ENCODE measurements at places on chromosomes 7 and 10.

DNA sequence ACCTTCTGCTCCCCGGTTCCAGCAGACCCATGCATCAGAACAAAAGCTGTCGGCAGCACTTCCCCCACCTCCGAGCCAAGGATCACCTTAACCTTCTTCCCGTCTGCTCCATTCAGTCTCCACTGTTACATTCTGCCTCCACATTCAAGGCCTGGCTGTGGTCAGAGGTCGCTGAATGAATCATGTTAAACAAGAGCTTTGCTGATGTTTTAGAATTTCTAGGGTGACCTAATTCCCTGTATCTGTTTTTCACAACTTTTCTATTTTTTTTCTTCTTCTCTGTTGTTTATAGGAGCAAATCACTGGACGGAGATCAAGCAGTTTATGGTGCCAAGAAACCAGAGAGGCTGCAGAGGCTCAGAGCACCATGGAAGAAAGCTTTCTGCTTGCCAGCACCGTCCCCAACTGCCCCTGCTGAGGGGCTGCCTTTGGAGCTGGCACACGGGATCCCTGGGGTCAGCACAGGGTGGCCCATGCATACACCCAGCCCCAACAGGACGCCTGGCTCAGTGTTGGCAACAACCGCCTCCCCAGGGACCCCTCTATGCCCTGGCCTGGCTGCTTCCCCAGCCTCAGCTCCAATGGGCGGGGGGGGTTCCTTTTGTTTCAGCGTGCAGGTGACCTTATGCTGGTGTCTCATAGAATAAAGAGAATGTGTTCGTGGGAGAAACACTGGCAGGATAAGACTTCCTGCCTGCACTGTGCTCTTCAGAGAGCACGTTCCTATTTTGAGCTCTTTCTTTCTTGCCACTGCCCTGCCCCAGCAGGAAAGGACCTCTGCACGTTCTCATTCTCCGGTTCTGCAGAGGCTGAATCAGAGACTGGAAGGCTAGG, 182.7 kb upstream of the LYZL2 start:
- no peak for DNase-seq

DNA sequence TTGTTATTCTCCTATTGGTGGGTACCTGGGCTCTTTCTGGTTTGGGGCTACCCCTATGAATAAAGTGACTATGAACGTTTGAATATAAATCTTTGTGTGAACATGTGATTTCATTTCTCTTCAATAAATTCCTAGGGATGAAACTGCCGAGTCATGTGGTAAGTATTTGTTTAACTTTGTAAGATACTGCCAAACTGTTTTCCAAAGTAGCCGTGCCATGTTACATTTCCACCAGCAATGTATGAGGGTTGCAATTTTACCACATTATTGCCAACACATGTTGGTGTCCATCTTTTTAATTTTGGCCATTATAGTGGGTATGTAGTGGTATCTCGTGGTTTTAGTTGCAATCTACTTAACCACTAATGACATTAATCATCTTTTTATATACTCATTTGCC, 94.7 kb downstream of the ZNRF2 start:
- DNase-seq = no peak

- no peak for DNase-seq
These were observed 32.8 kb upstream of the CFAP46 start for GRCh38 chr10:132974886-132975830.

DNA sequence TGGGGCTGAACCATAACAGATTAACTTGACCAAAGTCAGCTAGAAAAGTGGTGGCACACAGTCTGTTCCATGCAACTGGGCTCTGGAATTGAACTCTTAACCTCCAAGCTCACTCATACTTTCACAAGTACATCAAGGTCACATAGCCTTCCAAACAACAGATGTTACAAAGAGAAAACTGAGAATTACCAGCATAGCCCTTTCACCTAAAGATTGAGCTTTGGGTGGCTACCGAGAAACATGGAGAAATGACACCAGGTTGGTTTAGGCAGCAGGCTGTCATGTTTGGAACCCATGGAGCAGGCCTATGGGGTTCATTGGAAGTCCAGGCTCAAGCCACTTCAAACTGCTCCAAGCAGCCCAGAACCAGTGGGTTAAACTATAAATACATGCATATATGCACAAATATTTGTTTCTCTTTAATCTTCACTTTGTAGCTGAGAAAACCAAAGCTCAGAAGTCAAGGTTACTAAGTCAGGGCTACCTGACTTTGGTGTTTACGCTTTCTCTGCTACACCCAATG, 59.1 kb downstream of the MALSU1 start:
- DNase-seq = no peak

DNA sequence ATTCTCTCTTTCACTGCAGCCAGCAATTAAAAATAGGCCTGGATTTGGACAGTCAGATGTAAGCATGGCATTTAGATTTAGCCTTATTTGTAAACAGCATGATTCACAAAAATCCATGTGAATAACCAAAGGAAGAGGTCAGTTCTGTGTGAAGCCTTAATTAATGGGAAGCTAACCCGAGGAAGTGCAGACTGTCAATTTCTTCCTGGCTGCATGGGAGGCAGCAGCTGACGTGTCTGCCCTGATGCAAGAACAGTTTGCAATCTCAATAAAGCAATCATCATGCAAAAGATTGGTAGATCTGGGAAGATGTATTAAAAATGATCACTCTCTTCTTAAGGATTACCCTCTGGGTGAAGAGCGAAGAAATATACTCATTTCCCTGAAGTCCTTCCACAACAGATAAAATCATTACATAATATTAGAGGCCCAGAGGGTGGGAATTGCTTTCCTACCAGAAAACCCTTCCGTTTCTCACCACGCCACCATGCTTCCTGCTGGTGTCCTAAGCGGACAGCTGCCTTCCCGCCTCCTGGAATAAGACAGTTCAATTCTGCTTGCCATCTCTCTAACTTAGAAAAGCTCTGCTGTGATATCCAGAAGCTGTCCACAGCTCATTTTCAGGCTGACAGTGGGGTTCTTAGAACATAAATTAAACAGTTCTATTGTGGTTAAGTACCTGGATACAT, 526.7 kb upstream of the NRP1 start:
- DNase-seq = no peak

DNA sequence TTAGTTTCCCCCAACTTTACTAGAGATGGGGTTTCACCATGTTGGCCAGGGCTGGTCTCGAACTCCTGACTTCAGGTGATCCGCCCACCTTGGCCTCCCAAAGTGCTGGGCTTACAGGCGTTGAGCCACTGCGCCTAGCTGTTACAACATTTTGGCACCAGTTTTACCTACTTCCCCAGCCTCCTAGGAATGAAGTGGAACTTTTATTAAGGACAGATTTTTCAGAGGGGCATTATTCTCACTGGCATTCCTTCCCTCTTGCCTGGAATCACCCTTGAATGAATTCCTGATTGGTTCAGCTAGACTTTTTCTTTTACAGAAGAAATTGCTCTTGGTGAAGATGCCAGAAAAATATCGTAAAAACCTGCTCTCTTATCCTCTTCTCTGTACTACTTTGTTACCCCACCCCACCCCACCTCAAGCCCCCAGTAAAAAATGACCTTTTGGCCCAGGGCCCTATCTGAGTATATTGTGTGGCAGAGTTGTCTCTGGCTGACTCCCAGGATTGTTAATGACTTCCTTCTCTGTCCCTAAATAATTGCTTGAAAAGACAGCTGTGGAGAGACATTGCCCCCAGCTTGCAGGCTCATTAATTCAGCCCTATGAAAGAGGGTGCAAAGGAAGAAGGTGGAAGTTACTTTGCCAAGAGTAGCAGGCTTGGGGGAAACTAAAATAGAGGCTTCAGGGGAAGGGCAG, 189.6 kb downstream of the AUTS2 start:
- no peak for DNase-seq

GRCh38 chr7:67788669-67789068, 792.0 kb downstream of the TYW1 start:
- no peak for DNase-seq

- DNase-seq = no peak
These were observed 1.6 kb downstream of the AHR start for GRCh38 chr7:17300012-17300411.

DNA sequence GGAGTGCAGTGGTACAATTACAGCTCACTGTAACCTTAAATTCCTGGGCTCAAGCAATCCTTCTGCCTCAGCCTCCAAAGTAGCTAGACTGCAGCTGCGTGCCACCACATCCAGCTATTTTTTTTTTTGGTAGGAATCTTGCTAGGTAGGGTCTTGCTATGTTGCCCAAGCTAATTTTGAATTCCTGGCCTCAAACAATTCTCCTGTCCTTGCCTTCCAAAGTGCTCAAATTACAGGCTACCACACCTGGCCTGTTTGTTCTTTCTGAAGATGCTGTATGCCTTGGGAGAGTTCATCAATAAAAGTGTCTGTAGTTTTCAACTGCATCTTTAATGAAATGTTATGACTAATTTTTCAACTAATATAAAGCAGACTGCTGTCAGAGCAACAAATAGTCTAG, 452 bp downstream of the SAMD9 start:
- no peak for DNase-seq

GRCh38 chr10:76436401-76436811, 1005.0 kb downstream of the LRMDA start:
- no peak for DNase-seq

DNA sequence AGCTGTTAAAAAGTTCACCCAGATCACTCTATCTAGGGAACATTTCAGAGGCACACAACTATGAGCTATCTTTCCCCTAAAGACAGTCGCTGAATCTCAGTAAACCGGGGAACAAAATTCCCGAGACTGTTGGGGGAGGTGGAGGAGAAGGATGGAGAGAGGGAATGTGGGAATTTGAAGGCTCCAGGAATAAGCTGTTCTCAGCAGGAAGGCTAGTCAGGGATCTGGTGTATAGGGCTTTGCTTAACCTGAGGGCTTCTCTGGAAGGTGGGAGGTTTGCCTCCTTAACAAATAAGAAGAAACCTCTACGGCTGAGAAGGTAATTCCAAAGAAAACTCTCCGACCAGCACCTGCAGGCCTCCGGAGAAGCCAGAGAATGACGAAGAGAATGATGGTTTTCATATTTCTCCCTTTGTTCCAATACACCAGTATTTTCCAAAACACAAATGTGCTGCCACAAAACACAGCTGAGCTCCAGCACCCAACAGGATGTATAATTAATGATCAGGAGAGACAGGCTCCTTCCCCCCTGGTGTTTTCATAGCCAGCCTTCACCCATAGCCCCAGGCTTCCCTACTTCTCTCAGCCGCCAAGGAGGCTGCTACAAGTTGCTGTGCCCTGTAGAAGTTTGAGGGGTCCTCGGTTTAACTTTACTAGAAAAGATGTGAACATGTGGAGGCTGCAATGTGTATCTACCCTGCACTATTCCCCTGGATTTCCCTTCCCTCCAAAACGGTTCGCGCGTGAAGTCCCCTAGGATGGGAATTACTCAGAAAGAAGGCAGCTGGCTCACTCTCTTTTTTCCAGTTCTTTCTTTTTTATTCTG, 2.0 kb downstream of the KCNMA1 start:
- no peak for DNase-seq

GRCh38 chr7:154777489-154777888, 225.4 kb downstream of the PAXIP1 start:
- no peak for DNase-seq

GRCh38 chr7:105876964-105877601, 684 bp upstream of the ATXN7L1 start:
- no peak for DNase-seq

DNA sequence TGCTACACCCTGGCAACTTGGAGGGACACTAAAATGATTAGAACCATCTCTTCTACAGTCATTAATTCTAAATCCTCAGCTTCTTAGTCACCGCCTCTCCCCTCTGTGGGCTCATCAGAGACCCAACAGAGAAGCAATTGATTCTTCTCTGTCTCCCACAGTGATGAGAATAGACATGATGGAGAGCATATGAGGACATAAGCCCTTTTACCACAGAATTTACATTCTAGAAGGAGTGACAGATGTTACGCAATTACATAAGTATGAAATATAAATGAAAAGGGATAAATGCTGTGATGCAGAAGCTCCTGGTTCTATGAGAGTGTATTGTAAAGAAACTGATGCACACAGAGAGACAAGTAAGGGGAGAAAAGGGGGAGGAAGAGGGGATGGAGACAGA, 18.1 kb upstream of the ABCB5 start:
- no peak for DNase-seq

GRCh38 chr7:17545348-17545747, 246.9 kb downstream of the AHR start:
- DNase-seq = no peak

DNA sequence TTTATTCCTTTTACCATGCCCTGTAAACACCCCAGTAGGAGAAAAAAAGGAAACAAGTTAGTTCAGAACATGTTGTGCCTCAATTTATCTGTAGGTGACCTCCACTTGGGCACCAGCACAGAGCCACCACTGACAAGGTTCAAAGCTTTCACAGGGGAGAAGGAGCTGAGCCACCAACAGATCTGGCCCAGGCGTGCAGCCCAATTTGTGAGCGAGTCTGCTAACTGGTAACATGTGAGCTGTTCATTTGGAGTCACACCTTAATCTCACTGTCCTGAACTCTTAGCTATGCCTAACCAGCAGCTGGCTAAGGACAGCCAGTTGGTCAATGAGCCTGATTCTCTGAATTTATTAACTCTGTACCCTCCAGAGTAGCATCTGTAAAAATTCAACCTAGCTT, 78.4 kb upstream of the CAMK2B start:
- no peak for DNase-seq

DNA sequence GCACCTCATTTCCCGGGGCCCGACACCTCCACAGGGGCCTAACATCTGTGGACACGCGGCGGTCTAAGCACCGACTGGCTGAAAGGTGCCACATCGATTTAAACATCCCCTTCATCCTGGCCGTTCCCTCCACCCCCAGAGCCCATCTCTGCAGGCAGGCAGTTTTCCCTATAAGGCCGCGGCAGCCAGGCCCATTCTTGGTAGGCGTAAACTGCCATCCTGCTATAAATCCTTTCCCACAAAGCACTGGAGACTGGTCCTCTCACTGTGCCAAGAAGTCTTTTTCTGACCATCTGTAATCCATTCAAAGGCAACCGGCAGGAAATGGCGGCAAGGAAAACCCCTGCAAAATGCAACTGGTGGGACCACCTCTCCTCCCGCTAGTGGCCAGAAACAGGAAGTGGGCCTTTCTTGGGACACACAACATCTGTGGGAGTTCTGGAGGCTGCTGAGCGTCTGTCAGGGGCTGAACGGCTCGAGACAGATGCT, 22.4 kb downstream of the ATXN7L1 start:
- DNase-seq = no peak

DNA sequence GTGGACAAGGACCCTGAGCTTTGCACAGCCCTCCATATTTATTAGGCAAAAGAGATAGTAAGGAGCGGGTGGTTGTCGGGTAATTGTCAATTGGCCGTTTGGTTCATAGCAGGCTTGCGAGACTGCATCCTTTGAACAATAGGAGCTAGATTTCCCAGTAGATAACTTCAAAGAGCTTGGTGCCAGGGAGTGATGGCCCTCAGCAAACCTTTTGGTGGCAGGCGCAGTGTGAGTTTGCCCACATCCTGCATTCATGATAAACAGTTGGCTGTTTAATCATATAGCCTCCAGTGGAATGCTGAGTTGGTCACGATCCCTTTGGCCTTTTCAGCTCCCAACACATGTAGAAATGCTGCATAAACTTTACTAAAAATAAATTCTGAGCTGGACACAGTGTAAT, 156.9 kb downstream of the AKR1D1 start:
- DNase-seq = no peak

All from cortex of kidney (tissue), 1 donor.